Activated naive CD8-positive, alpha-beta T cell treated with anti-CD3 and anti-CD28 coated beads, Interleukin-2, amount 10 ng/mL, durations not matched to agents 7 days and 5 days (primary cell): ENCODE measurements at places on chromosomes 1 and 21.

- no peak for DNase-seq
These were observed 308.5 kb upstream of the VAMP3 start for GRCh38 chr1:7462617-7463016.

DNA sequence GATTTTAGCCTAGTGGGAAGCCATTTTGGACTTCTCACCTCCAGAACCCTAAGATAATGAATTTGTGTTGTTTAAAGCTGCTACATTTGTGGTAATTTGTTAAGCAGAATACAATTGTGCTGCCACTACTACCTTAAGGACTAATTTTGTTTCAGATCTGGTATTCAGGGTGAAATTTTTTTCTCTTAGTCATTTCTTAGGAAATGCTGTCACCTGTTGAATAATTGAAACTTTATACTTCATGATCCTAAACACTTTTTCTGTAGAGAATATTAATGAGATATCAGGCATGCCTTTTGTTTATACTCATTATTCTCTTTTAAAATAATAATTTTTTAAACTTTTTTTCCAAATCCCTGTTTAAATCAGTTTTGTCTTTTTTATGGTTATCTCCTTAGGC is 246.8 kb downstream of the TGFB2 start:
- no peak for DNase-seq

DNA sequence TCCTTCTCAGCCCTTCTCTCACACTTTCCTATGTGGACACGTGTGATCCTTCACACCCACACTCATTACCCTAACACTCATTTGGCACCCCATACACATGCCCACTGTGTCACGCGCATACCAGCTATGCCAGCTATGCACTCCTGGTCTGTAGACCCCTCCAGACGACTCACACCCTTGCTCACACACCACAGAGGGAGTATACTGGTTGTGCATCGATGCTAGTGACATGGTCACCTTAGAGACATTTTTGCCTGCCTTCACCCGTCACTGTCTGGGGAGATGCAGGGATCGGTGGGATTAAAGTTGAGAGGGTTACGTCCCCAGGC is 8.3 kb upstream of the PPM1J start:
- no peak for DNase-seq

DNA sequence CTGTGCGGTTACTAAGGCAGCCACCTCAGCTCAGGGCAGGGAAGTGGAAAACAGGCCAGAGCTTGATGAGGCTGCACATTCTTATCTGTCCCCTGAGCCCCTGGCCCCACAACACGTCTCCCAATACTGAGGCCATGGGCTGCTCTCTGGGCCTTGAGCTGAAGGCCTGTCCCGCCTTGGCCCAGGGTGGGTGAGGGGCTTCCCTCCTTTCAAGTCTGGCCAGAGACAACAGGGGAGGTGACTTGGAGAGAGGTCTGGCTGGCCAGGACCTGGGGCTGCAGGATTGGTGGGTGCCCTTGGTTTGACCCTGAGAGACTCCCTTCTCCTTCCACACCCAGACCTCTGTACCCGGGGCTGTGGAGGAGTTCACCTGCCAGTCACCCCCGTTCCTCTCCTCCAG is 563.8 kb downstream of the PTPRU start:
- DNase-seq = no peak

DNA sequence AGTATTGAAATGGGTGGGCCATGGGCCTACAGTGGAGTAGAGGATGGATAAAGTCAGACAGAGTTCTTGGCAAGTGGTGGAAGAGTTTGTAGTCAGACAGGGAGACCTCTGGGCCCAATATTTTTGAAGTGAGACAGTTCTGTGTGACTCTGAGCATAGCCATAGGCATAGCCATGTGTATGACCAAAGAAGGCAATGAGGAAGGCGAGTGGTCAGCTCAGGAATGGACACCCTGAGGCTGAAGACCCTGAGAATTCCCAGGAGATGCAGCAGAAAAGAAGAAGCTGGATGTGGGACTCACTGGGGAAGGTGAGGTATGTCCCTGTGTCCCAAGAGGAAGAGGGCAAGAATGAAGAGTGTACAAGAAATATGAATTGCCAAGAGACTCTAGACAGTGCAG is 210.6 kb upstream of the IRF2BP2 start:
- no peak for DNase-seq

DNA sequence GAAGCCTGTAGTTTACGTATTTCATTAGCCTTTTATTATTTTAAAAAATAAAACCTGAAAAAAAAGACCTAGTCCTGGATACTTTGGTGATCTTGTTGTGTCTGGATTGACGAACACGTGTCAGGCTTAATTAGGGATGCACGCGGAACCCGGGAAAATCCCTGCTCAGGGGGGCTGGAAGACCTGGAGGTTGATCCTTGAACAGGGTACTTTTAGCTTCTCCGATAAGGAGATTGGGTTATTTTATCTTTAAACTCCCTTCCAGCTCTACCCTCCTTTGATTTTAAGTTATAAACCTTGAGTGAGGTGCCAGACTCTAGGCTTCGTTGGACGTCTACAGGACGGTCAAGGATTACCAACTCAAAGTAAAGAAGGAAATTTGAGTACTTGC is 552 bp upstream of the ZNF691 start:
- no peak for DNase-seq

GRCh38 chr1:219812491-219813203 is 115.7 kb downstream of the SLC30A10 start:
- no peak for DNase-seq

DNA sequence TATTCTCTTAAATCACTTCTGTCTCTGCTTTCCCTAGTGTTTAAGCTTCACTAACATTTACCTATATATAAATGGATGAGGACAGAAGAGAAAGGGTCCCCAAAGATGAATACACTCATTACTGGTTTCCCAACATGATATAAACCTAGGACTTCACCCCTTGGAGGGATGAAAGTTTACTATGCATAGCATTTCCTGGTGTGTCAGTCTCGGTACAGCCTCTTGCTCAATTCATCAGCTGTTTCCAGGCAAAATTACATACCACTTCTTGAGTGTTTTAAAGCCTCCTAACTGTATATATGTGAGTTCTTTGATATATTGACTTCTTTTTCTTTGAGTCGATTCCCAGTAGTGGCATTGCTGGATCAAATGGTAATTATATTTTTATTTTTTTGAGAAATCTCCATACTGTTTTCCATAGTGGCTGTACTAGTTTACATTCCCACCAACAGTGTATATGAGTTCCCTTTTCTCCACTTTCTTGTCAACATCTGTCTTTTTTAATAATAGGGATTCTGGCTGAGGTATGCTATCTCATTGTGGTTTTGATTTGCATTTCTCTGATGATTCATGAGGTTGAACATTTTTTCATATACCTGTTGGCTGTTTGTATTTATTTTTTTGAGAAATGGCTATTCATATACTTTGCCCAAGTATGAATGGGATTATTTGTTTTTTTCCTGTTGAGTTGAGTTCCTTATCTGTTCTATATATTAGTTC is 259.3 kb upstream of the CACYBP start:
- no peak for DNase-seq
